ENCODE measurements at places on chromosomes 4 and X.

DNA sequence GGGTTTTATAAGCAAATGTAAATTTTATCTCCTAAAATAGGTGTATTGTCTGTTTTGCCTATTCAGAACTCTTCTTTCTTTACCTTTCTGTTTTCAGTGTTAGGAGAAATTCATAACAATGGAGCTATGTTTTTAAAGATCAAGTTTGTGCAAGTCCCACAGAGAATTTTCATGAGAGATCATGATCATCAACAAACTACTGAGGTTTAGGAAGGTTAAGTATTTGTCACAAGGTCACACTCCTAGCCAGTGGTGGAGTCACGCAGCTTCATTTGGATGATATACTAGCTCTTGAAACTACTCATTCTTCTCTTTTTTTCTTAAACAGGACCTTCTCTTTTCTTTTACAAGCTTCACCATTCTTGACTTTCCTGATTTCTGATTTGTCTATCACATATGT, 892.6 kb upstream of the FRG1 start:
- DNase-seq = no peak

GRCh38 chr4:61312526-61312925, 112.4 kb downstream of the ADGRL3 start:
- DNase-seq = no peak

DNA sequence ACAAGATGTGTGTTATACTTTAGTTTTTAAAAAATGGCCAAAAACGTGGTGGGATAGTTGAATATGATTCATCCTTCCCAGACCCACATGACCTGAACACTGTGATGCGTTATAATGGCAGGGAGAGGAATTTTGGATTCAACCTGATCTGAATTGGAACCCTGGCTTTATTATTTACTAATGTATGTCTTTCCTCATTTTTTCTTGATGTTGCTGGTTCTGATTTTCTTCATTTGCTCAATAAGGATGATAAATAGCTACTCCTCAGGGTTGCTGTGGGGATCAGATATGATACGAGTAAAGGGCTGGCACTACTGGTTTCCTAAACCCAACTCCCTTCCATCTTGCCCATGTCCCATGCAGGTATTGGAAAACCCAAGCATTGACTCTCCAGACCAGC, 24.2 kb upstream of the ACSL1 start:
- DNase-seq = no peak

GRCh38 chr4:119093042-119093827, 42.4 kb upstream of the MYOZ2 start:
- no peak for DNase-seq

DNA sequence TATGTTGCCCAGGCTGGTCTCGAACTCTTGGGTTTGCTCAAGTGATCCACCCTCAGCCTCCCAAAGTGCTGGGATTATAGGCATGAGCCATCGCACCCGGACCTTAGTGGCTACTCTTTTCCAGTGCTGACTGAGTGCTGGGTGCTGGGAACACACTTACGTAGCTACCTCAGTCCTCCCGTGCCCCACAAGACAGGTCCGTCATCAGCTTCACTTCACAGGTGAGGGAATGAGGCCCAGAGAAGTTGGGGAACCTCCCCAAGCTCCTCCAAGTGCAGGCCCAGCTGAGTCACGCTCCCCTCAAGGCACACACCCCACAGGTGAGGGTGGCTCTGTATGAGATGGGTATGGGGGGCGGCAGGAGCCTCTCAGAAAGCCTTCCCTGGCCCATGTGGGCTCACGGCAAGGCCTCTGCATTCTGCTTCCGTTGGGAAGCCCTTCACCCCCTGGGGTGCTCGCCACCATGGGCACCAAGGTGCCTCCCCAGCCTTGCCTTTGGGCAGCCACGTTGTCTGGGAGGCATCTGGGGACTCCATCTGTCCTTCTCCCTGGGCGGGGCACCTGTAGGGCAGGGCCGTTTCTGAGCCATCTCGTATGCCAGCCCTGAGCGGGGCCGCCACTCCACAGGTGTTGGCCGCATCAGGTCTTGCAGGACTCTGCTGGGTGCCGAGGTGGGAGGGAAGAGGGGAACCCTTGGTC, 28.4 kb downstream of the NSG1 start:
- DNase-seq = no peak

DNA sequence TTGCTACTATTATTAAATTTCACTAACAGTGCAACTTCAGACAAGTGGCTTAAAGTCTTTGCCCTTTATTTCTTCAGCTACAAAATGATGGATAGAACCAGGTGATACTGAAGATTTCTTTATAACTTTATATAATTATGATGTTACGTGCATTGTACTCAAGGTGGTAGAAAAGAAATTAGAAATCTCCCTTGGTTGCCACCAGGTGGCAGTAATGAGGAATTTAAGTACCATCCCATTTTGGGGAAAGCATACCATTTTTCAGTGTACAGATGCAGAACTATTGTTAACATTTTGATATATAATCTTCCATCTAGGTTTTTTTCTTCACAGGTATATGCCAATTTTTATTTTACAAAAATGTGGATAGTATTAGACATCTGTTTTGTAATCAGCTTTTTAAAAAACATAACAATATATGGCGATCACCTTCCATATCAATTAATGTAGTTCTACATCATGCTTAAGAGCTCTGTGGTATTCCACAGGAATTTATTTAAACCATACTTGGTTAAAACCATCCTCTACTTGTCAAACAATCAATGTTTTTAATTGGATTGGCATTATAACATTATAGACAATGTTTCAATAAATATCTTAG, 37.7 kb upstream of the RAB33B start:
- no peak for DNase-seq

GRCh38 chrX:46317163-46317562, 228.1 kb downstream of the ZNF674 start:
- DNase-seq = no peak

DNA sequence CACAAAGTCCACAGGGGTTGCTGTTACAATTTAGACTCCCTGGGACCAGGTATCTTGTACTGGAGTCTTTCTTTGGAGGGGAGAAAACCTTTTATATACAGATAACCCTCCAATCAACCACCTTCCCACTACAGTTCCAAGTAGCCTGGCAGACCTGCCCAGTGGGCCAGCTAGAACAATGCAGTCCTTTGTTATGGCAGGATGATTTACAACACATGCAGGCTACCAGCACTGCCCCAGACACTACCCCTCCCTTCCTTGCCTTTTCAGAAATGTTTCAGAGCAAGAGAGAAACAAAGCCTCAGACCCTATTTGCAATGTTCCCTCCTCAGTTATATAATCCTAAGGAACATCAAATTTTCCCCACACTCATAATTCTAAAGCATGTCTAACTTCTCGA, 11.1 kb downstream of the RASL11B start:
- DNase-seq = no peak

GRCh38 chr4:41315862-41316261, 59.1 kb downstream of the UCHL1 start:
- no peak for DNase-seq

DNA sequence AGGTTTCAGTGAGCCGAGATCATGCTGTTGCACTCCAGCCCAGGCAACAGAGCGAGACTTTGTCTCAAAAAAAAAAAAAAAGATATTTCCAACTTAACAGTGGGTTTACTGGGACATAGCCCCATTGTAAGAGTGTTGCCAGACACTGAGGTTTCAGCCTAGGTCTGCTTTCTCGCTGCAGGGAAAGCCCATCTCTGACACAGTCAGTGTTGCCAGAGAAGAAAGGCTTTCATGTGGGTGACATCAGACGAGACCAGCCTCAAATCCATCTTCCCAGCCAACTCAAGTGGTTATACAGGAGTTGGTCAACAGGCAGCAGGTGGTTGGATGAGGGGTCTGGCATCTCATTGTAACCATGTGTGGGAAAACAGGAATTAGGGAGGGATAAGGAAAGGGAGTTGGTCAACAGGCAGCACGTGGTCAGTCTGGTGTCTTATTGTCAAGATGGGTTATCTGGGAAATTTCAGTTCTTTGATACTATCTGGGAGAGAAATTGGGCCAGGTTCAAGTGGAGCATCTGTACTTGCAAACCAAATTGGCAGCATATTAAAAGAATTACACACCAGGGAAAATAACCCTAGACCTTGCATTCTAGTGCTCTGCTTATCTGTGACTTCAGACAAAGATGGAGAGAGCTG, 41.1 kb downstream of the NELFA start:
- DNase-seq = no peak

- DNase-seq = no peak
Observed at GRCh38 chr4:13399257-13399656, 84.9 kb downstream of the RAB28 start.

DNA sequence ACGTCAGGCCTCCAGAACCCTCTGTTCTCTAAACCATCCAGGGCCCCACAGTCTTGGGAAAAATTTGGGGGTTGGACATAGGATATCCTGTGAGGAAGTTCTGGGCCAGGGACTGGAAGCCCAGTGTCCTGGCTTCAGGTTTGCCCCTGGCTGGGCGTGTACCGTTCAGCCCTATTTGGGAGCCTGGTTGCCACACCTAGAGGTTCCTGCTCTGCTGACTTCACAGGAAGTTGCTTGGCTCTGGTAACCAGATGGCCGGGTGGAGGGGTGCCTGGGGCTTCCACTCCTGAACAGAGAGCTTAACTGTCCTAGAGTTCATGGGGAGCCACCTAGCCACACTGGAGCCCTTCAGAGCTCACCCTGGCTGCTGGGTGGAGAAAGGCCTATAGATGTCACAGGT, 1.1 kb downstream of the TAFAZZIN start:
- no peak for DNase-seq

- DNase-seq = peak; percentile 52
Observed at GRCh38 chrX:110146521-110146920, 143.6 kb downstream of the TMEM164 start.

GRCh38 chr4:188975271-188975670, 836.0 kb downstream of the TRIML1 start:
- DNase-seq = no peak

- DNase-seq = no peak
Observed at GRCh38 chrX:25013632-25014365, 2.0 kb downstream of the ARX start.

DNA sequence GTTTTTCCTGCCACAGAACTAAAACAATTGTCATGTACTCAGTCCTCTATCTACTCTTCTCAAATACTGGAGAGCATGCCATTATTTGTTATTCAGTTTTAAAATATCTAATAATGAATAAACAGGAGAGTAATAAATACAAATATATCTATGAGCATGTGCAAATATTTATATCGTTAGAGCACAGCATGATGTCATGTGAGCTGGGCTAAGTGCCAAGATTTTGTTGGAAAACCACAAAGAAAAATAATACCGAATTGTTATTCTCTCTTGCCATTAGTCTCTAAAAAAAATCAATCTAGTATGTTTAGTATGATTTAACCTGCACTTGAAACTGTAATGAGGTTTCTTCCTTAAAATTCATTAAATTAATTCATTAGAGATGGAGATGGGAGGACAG, 97.3 kb downstream of the DDX60 start:
- DNase-seq = no peak

- DNase-seq = no peak
Observed at GRCh38 chr4:188372058-188372457, 232.8 kb downstream of the TRIML1 start.
